Body of pancreas (tissue), 4 donors: ENCODE measurements at places on chromosomes 2 and 18.

DNA sequence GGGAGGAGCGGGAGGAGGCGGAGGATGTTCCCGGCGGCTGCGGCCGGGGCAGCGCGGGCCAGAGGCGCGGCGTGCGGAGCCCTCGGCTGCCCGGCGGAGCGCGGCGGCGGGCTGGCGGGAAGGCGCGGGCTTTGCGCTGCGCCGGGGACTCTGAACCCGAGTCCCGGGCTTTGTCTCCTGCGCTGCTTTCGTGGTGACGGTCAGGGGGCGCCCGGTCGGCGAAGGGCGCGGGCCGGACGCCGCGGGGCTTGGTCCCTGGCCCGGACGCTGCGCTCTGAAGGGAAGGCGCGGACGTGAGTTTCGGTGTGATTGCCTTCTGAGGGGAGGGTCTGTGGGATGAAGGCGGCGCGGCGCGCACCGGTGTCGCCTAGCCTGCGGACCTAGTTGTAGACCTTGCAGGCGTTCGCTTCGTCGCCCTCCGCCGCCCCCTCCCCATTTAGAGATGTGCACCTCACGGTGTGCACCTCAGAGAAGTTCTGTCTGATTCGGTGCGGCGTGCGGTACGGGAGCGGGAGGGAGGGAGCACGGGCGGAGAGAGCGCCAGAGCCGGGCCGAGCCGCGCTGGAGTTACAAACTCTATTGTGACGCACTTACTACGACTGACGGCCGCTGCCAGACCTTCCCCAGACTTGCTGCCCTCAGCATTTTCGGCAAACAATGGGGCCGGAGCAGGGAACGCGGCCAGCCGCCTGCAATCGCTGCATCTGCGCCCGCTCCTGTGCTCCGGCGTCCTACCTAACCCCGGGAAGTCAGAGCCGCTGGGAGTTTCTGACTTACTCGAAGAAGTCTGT is 2.1 kb downstream of the BCL2L11 start:
- DNase-seq, result peak; percentile 86

GRCh38 chr2:8247905-8248622 is 433.8 kb upstream of the ID2 start:
- no peak for DNase-seq

GRCh38 chr2:51028829-51029228 is 3.1 kb downstream of the NRXN1 start:
- DNase-seq, result no peak

DNA sequence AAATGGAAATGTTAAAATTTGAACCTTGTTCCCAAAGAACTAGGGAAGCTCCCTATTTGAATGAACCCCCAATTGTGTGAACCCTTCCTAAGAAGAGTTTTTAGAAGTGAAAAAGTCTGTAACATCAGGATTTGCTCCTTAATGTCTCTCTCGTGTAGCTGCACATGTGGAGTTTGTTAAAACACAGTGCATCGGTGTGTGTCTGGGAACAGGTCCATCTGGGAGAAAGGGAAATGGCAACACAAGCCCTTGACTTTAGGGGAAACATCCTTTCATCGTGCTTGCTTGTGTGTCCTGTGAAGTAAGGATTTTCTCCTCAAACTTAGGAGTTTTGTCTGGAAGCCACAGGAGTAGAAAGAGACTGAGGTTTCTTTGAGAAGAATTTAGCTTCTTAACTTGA is 203.9 kb downstream of the PRKCE start:
- no peak for DNase-seq

DNA sequence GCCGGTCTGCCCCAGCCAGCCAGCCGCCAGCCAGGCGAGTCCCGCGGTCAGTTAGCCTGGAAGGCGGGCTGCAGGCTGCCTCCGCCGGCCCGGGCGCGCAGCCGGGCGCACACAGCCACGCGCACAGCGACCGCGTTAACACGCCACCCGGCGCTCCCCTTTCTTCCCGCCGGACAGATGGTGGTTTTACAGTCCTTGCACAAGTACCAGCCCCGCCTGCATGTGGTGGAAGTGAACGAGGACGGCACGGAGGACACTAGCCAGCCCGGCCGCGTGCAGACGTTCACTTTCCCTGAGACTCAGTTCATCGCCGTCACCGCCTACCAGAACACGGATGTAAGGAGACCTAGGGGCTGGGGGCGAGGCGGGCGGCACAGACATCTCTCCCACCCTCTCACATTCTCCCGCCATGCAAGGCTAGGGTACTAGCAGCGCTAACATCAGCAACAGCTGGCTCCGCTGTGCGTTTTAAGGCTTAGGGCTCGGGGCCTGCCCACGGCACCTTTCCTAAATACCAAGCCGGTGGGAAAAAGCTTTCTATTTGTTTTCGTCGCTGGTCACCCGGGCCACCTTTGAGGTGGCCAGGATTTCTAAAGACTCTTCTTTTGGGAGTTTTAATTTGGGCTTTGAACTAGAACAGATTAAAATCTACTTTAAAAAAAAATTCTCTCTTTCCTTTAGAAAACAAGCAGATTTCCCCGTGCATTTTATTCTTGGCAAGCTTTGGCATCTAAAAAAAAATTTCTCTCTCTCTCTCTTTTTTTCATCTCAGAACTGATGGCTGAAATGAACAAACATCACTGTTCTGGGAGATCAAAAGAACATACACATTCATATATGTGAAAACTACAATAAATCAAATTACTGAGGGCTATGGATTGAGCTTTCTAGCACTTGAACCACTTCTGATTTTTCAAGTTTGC is 2.9 kb downstream of the TBR1 start:
- no peak for DNase-seq

GRCh38 chr2:136308611-136309010 is 190.7 kb upstream of the CXCR4 start:
- no peak for DNase-seq

DNA sequence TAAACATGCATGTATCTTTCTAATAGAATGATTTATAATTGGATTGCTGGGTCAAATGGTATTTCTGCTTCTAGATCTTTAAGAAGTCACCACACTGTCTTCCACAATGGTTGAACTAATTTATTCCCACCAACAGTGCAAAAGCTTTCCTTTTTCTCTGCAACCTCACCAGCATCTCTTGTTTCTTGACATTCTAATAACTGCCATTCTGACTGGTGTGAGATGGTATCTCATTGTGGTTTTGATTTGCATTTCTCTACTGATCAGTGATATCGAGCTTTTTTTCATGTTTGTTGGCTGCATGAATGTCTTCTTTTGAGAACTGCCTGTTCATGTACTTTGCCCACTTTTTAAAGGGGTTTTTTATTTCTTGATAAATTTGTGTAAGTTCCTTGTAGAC is 182.5 kb downstream of the ANKRD44 start:
- DNase-seq, result no peak

DNA sequence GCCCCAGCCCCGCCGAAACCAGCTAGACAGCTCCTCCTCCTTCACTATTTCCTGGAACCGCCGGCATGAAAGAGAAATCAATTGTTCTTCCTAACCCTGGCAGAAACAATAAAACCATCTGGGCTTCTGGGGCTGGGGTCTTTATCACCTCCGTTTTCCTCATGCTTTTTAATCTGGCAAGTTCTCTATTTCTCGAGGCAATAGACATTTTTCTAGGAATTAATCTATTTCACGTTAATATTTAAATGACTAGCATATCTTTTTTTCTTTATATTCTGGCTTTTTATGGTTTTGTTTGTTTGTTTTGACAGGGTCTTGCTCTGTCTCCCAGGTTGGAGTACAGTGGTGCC is 1.4 kb upstream of the KIF1A start:
- DNase-seq, result no peak

DNA sequence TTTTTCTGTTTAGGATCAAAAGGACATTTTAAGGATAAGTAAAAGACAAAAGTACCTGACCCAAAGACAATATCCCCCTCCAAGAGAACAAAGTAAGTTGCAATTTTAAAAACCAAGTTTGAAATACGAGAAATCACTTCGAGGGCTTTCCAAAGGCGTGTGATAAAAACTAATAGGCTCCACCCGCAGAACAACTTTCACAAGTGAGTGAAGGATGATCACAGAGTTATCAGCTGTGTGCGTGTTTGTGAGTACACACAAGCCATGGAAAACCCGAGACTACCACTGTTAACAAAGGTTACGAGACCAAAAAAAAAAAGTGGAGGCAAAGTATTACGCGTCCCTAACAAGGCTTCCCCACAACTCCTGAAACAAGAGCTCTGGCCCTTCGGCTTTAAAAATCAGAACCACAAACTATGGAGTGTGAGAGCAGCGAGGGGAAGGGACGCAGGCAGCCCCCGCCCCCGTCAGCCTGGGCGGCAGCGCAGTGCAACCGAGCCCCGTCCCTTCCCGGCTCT is 719 bp downstream of the SMAD2 start:
- DNase-seq, result no peak

DNA sequence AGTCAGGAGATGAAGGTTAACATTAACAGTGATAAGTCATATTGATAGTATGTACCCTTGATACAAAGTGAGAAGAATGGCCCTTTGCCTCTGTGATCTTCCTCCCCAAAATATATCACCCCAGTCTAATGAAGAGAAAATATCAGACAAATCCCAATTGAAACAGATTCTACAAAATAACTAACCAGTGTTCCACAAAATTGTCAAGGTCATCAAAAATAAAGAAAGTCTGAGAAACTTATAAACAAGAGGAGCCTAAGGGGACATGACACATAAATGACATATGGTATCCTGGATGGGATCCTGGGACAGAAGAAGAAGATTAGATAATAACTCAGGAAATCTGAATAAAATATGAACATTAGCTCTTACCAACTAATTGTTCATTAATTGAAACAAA is 398.4 kb downstream of the DSC3 start:
- no peak for DNase-seq

DNA sequence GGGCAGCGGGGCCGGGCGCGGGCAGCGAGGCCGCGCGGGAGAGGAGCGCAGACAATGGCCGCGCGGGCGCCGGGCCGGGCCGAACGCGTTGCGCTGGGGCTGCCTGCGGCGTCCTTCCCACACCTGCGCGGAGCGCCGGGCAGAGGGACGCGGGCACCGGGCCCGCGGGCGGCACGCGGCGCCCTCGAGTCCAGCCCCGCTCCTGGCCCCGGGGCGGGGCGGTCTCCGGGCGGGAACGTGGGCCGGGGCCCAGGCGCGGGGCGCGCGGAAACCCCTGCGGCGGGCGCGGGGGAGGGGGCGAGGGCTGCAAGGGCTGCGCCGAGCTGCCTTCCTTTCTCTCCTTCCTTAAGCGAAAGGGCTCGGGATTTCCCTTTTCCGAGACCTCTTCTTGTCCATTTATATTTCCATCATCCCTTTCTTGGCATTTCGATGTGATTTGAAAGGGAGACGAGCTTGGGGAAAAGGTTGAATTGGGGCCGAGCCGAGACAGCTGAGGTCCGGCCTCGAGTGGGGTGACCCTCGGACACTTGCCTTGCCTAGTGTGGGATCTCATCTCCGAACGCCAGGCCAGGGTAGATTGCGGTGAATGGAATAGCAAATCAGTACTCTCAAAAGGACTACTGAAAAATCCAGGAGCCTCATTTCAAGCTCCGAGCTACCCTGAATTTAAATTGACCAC is 676 bp downstream of the KLHL23 start:
- DNase-seq, result peak; percentile 24

GRCh38 chr2:177552422-177553175 is 160.0 kb downstream of the AGPS start:
- peak; percentile 90 for DNase-seq

DNA sequence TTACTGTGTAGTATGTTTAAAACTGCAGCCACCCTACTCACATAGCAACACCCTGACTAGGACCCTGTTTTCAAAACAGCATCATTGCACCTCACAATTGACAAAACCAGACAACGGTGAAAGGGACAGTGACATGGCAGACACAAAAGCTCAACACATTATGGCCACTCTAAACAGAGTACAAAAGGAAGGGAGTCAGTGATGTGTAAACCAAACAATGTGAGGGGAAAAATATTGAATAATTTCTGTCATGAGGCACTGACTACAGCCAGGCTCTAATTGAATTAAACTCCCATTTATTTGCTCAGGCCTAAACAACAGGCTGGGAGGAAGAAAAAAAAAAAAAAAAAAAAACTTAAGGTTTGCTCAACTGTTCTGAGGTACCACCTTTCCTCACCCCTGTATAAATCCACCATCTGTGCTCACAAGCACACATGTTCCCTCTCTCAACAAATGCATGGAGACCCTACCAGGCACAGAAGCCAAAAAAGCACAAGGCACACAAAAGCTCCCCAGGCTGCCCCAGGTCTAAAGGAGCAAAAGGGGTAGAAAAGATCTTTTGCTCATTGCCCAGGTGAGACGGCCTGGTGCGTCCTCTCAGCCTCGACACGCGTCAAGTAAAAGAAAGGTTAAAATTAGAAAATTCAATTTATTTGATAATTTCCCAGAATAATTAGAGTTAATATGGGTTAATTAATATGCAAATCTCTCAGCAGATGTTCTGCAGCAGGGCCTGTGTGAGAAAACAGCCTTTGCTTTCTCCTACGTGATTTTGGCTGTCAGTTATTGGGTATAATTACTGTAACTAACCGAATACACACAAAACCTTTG is 80.9 kb downstream of the ZEB2 start:
- no peak for DNase-seq
